NCI-H524 (cell line): ENCODE measurements at places on chromosomes 1 and 21.

DNA sequence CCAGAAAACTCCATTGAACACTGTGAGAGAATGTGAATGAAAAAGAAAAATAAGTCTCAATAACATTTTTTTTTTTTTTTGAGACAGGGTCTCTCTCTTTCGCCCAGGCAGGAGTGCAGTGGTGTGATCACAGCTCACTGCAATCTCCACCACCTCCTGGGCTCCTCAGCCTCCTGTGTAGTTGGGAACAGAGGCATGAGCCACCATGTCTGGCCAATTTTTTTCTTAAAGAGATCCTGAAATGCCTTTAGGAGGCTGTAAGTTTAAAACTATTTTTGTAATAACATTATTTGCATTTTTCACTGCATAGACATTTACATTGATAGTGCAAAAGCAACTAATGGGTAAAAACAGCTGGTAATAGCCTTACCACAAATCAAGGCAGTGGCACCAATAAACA lies 35.3 kb downstream of the GDAP2 start:
- no peak for DNase-seq

DNA sequence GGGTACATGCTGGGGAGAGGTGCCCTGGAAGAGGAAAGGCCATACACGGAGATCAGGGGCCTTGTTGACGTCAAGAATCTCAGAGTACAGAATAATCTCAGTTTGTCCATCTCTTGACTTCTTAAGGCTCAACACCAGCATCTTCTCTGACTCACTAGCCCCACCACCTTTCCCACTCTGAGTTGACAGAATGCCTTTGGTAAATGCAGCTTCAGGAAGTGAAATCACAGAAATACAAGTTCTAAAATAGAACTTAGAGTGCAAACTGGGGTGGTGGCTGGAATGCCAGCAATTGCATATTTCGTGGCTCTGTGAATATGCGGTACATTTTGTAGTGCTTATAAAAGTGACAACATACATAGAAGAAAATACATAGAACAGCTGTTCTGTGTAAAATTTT lies 1.6 kb downstream of the COG2 start:
- no peak for DNase-seq

DNA sequence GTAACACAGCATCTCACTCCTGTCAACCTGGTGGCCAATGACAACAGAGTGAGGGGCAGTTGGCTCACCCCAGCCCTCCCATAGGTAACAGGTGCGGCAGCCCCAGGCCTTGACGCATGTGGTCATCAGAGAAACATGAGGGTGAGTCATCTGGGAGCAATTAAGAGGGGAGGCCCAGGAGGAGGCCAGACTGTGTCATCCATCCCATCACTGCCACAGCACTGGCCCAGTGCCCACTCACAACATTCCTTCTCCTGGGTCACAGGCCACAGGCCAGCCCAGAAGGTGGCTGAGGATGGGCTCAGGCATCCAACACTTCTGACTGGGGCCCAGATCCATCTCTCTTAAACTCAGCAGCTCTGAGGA lies 17.1 kb downstream of the TEX35 start:
- no peak for DNase-seq

DNA sequence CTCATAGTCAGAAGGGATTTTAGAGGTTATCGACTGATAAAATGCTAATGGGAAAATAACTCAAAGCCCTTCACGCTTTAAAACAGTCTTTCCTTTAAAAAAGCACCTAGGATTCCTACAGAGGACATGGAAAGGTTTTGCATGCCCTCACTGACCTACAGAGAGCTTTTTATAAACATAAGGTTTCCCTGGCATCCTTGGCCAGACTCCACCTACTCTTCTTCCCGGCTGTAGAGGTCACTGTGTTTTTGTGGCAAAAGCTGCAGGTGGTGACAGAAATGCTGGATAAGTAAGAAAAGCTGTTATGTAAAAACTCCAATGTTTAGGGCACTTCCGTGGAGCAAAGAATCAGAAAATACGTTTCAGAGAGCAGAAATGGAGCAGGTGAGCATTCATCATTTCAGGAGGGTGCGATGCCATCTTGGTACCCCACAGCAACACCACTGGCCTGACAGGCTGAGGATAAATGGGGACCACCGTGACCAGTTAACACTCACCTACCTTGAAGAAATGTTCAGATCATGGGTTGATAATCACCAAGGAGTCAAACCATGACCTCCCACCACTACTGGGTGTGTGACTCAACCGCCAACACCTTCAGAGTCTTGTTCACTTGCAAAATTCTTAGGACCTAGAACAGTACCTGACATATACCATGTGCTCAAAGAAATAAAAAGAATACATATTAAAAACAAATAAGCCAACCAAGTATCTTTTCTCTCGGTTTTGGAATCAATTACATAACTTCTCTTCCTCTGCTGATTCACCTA lies 46.6 kb downstream of the SSBP3 start:
- no peak for DNase-seq

DNA sequence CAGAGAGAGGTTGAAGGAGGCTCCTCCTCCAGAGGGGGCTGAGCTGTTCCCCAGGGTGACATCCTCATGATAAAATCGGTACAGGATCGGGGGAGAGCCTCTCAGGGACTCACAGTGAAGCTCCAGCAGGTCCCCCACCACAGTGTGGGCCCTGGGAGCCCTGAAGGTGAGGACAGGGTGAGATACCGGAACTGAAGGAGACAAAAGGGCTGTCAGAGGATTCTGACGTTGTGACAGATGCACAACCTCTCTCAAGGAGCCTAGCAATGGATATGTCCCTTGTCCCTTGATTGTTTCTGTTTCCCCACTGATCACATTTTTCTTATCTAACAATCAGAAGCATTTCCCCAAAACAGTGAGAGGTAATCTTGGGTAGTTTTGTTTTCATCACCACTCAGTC lies 5.2 kb downstream of the FCRL3 start:
- DNase-seq = no peak

DNA sequence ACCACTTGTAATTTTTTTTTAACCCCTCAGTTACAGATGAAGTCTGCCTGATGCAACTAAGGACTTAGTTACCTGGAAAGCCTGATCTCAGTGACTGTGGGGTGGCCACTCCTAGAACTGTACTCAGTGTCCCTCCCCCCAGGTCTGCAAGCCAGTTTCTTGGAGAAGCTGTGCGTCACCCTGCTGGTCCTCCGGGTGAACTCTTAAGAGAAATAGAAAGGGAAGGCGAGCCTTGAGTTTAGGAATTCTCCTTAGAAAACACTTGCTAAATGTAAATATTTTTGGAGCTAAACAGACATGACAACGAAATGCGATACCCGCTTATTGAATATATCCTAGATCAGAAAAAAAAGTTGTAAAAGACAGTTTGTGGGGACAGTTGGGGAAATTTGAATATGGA lies 730 bp downstream of the SLC16A4 start:
- DNase-seq = no peak

DNA sequence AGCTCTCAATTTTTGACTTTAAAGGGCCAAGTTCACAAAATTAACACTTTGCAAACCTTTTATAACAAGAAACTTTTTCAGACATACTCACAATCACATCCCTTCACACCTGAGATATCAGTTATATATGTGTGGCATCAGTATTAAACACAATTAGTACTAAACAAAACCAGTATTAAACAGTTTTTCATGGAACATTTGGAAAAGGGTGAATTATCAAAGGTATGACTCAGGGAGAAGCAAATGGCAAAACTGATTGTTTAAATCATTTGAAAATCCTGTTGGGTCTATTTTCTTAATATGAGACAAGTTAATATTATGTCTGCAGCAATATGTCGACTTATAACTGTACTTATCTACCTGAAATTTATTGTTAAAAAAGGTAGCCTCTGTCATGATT lies 587.3 kb downstream of the NEGR1 start:
- DNase-seq = no peak

DNA sequence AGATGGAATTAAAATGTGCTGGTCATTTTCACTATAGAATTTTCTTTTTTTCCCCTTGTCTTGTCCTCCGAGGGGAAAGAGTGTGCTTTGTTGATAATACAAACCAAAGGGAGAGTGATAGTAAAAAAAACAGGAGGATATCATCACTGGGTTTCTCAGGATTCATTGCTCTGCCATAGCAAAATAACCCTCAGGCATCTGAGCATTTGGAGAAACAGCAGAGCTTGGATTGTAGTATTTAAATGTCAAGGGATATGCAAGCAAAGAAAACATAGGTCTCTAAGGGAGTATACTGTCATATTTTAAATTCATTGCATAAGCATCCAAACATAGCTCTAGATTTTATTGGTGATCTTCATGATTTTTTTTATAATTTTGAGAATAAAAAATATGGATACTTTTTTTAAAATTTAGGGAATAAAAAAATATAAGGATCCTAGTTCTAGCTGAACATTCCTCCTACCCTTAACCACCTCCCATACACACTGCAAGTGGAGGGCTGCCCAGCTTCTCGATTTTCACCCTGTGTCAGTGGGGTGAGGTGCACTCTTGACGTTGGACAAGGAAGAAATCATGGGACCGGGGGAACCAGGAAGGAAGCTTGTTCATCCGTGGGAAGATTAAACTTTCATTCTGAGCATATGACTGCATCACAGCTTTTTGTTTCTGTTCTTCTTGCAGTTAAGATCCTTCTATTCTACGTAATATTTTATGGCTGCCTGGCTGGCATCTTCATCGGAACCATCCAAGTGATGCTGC lies 4.4 kb downstream of the ATP1B1 start:
- DNase-seq = no peak

DNA sequence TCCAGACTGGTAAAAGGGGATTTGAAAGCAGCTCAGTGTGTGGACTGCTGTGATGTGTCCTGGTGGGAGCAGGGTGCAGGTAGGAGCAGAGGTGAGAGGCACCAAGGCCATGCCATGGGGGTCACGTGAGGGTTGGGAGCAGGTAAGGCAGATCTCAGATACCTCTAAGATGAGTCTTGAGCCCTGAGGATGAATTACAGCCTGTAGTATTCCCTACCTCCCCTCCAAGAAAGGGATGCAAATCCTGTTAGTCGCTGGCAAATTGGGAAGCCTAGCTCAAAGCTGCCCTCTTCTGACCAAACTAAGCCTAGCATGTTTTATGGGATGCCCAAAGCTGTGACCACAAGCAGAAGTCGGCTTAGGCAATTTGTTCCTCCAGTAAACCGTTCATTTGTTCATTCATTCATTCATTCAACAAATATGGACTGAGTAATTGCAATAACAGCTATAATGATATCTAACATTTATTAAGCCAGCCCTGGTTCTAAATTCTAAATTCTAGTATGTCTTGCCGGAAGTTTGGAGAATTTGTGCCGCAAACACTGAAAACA lies 3.9 kb upstream of the NUAK2 start:
- peak; percentile 35 for DNase-seq

DNA sequence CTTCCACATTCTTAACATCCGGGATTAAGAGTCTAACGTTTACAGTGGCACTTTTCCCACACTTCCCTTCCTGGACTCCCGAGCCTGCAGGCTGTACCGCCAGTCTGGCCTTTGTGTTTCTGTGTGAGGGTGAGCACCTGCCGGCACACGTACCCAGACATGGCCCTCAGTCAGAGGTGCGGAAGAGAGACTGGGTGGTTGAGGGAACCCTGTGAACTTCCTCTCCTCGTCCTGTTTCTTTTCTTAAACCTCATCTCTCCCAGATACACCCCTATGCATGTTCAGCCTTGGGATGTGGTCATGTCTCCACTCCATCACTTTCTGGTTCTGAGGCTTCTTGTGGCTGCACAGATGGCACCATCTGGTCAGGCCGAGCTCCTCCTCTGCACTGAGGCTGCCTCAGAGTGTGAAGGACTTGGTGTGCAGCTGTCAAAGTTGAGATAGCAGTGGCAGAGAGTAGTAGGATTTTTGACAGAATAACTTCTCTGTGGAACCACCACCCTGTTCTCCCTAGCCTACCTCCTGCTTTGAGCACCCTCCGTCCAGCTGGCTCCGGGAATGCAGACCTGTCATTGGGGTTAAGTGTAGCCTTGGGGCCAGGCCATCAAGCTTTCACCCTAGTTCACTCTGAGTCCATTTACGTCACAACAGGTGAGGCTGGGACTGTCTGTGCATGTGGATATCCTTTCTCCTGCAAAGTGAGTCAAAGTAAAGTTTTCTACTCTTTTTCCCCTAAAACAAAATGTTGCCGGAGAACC lies 31.4 kb downstream of the VASH2 start:
- DNase-seq = peak; percentile 73

DNA sequence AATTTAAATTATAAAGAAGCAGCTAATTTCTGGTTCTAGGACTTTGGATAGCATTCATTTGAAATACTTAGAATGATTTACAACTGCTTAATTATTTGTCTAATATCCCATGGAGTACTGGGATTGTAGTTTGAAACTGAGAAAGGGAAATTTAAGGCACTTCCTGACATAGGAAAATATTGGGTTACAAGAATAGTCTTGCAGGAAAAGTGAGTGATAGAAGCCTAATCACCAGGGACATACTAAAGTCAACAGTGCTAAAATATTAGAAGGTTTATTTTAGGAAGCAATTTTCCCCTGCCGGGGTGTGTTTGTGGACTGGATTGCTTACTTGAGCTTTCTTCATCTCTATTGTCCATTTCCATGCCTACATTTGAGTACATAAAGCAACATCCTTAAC lies 661.6 kb downstream of the ADGRL2 start:
- no peak for DNase-seq

DNA sequence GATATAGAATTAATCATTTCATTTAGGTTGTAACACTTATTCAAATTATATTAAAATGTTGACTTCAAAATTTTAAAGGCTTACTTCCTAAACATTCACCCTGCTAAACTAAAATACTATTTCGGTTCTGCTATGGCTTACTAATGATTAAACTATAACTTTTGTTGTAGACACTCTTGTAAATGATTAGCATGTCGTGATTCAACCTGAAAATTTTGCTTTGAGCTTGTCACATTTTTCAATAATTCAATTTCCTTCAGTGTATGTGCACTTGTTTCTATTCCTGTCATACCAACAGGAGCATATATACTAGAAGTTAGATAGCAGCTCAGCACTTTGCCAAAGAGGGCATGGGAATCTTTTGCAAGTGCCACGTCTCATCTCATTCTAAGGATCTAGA lies 1018.8 kb downstream of the AMY1C start:
- no peak for DNase-seq

GRCh38 chr21:45857761-45858160 lies 123.8 kb upstream of the COL6A1 start:
- no peak for DNase-seq

DNA sequence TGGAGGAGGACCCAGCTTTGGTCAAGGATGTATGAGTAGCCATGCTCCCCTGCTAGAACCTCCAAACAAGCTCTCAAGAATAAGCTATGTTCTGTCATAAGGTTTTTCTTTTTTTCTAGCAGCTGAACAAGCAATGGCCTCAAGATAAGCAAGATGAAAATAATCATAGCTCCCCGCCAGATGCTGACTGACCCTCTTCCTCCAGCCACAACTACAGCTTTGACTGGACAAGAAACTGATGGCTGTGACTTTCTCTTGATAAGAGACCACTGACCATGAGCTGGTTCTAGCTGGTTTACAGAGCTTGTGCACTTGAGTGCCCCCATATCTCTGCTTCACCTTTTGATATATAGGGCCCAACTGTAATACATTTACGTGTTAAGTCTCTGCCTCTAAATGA lies 38.2 kb upstream of the PARP1 start:
- DNase-seq = no peak
